Omental fat pad (tissue), 4 donors: ENCODE measurements at places on chromosomes 13 and 19.

DNA sequence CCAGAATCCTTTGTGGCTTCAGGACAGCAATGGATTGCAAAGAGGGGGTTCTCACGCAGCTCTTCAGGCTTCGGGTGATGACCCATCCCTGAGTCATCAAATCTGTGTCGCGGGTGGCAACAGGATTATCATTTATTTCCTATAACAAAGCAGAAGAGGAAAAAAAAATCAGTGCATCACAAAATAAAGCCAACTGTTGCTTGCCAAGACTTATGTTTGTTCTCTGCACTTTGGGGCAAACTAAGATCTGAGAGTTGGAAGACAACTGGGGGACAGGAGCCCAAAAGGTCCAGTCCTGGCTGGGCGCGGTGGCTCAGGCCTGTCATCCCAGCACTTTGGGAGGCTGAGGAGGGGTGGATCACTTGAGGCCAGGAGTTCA, 6.4 kb downstream of the GNA15 start:
- no peak for DNase-seq

DNA sequence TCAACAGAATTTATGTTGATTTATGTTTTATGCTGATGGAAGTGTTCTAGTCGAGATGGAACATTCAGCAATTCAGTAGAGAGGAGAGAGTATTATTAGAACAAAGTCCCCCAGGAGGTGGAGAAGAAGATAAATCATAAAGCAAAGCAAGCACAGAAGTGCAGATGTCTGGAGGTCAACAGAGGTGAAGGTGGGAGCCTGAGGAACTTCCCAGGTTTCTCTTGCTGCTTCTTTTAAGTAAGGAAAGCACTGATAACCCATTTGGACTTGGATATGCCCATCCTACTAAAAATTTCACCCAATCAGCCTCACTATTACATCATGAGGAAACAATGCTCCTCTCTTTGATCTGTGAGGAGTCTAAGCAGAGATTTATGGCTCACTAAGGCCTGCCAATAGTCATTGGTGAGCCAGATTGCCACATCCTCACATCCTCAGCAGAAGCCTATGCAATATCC, 98.8 kb downstream of the EPSTI1 start:
- DNase-seq, result no peak

DNA sequence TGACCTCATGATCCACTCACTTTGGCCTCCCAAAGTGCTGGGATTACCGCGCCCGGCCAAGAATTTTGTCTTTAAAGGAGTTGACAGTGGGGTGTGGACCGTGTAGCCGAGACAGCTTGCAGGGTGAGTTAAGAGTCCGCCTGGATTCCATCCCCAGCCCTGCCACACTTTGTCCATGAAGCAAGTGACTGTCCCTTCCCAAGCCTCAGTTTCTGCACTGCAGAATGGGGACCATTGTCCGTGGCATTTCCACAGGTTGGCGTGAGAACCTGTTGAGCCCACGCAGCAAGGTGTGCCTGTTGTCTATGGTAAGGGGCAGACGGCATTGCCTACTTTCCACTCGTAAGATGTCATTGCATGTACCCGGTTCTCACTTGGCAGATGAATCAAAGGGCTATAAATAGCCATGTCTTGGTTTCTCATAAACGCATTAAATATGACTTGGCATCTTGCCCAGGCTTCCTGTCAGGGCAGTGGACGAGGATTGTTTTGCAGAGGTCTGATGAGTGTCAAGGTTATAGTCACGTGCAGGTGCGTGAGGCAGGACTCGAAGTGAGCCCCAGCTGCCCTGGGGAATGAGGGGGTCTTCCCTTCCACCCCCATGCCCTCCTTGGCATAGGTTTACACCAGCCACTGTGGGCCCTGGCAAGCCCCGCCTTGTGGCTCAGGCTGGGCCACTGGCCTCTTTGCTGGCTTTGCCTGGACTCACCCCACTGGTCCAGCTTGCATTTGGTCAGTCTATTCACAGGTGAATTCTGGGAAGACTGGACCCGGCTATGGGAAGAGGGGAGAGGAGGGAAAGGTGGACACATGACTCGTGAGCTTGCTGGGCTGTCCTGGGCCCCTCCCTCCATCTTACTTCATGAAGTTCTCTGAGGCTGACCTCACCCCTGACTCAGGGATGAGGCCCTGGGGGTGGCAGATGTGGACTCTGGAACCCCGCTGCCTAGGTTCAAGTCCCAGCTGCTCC, 14.6 kb downstream of the FAM187B start:
- peak; percentile 36 for DNase-seq

DNA sequence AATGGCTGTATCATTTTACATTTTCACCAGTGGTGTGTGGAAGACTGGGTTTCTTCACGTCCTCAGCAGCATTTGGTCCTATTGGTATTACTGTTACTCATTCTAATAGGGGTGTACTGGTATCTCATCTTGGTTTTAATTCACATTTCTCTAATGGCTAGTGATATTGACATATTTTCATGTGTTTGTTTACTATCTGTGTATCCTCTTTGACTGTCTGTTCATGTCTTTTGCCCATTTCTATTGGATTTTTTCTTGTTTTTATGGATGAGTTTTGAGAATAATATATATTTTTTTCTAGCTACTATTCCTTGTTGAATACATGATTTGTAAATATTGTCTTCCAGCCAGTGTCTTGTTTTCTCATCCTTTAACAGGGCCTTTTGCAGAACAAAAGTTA, 13.8 kb downstream of the IFNL2 start:
- DNase-seq, result no peak

GRCh38 chr13:28268800-28269223, 130.5 kb downstream of the PAN3 start:
- DNase-seq, result no peak

GRCh38 chr19:37484406-37485168, 15.4 kb downstream of the ZNF570 start:
- DNase-seq, result no peak

- no peak for DNase-seq
These were observed 30.1 kb downstream of the DNAJC3 start for GRCh38 chr13:95707035-95707434.

DNA sequence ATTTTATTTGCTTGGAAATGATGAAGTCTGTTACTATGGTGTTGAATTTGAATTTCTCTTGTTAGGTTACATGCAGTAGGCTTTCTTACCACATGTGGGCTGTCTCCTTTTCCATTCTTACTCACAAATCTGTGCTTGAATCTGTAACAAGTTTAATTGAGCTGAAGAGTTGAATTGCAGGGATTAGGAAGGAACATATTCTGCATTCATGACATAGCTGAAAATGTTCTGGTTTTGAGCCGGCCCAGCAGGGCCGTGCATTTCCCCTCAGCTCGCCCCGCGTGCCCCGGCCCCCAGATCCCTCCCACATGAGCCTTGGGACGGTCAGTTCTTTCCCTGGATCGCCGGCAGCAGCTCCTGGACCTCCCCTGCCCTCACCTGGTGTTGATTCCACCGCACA, 28.1 kb downstream of the TFDP1 start:
- DNase-seq, result no peak

DNA sequence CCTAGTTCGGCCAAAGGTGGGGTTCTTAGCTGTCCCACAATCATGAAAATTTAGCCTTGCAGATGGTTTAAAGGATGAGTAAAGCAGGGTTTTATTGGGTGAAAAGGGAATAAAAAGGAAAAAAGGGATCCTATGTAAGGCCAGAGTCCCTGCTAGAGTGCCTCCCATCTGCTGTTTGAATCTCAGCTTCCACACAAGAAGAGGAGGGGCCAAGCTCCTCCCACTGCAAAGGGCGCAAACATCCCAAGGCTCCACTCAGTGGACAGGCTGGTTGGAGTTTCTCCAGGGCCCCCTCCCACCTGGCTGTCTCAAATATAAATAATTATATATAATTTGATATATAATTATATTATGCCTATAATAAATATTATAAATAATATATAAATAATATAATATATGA, 1272.1 kb upstream of the PCDH20 start:
- DNase-seq, result no peak

GRCh38 chr13:23980160-23980551, 82.9 kb upstream of the C1QTNF9B start:
- DNase-seq, result peak; percentile 70

- DNase-seq, result no peak
These were observed 14.0 kb downstream of the CD70 start for GRCh38 chr19:6576869-6577475.

GRCh38 chr13:92804346-92804745, 422.3 kb upstream of the GPC6 start:
- DNase-seq, result no peak

GRCh38 chr19:1956868-1957492, 16.0 kb downstream of the CSNK1G2 start:
- no peak for DNase-seq

GRCh38 chr19:9156304-9156703, 16.1 kb downstream of the ZNF317 start:
- no peak for DNase-seq

- DNase-seq, result no peak
These were observed 1163.1 kb upstream of the MIR17HG start for GRCh38 chr13:90184355-90184754.

DNA sequence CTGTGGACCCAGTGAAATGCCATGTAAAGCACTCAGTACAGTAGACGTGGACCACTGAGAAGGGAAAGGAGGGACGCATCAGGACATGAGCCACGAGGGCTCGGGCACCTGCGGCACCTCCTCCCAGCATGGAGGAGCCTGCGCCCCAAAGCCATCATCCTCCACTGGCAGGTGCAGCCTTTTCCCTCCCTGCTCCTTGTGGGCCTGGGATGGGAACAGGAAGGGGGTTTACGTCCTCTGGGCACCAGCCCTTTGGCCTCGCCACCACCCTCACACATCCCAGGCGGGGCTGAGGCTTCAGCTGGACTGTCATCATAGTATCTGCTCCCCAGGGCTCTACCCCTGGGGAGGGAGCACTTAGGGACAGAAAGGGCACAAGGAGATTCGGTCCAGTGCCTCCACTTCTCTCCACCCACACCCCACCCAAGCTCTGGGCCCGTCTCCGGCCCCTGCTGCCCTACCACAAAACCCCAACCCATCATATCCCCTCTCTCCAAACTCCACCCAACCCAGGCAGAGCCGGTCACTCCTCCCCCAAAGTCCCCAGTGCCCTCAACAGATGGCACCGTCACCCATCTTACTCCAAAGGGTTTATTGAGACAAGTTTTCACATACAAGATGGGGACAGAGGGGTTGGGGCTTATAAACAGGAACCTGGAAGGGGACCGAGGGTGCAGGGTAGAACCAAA, 2.2 kb upstream of the PRKD2 start:
- no peak for DNase-seq

- no peak for DNase-seq
These were observed 118.2 kb downstream of the MIPEP start for GRCh38 chr13:23770973-23771372.

GRCh38 chr19:30807278-30807677, 435.1 kb downstream of the ZNF536 start:
- no peak for DNase-seq

DNA sequence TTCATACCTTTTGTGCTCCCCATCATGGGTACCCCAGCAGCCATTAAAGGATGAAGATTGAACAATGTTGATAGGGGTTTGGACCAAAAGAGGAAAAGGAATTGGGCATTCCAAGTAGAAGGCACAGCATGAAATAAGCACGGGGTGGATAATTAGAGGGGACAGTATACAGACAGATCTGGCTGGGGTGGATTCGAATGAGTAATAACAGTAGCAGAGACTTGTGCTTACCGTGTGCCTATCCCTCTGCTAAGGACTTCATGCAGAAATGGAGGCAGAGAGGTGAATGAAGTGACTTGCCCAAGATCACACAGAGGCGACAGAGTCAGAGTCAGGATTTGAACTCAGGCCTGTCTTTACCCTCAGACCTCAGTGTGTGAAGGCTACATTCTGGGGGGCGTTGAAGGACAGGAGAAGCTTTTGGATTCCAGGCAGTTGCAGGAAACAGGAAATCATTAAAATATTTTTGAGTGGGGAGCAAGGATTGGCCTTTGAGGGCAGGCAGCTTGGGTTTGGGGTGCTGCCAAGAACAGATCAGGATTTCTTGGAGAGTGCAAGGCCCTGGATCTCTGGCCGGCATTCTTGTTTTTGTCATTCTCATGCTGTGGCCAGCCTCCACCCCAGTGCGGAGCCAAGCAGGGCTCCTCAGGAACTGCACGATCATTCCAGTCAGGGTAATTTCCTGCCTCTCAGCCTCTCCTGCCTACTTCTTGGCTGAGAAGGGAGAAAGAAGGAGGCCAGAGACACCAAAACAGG, 18.7 kb downstream of the PAF1 start:
- DNase-seq, result no peak

DNA sequence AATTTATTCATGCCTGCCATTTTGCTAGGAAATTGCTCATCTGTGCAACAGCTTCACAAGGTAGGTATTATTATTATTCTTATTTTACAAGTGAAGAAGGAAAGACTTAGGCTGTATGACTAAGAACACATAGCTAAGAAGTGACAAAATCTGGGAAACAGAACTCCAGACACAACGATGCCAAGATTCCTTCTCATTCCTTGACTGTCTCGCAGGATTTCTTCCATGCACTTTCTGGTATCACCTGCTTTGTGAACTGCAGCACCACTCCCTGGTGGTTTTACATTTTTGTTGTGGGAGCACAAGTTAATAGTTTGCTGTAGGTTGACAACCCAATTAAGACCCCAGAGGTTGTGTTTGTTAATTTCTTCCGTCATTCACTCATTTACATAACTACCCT, 188.5 kb downstream of the LACC1 start:
- DNase-seq, result no peak

- no peak for DNase-seq
These were observed 17.6 kb downstream of the DCAF15 start for GRCh38 chr19:13969897-13970296.

DNA sequence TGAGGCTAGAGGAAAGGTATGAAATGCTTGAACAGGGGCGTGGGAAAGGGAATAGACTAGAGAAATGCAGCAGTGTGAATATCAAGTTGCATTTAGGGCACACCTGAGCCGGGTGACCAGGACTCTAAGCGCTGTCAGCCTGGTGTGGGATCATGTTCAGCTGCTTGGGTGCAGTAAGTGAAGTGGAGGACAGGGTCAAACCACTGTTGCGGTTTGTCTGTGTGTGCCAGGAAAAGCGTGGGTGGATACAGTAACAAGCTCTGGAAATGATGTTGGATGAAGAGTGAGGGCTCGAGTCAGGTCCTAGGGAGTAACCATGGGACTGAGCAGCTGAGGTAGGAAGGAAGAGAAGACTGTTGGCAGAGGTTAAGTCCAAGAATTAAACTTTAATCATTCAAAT, 15.8 kb downstream of the DGKH start:
- no peak for DNase-seq

DNA sequence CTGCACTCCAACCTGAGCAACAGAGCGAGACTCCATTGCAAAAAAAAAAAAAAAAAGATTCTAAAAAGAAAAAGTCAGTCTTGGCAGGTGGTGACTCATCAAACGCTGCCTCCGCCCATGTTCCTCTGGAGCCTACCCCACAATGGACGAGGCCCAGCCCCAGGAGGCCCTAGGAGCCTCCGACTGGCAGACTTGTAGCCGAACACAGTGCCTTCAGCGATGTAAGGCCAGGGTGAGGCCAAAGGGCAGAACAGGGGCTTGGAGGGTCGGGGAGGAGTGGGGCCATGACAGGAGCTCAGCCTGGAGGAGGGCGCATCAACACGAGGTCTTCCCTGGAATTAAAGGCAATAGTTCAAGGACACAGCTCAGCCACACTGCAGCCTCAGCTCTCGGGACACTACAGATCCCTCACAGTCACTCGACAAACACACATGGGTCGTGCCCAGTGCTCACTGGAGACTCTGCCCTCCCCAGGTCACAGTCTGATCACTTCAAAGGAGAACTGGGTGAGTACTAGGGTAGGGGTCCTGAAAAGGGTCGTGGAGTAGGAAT, 5.1 kb downstream of the USE1 start:
- DNase-seq, result no peak

- DNase-seq, result no peak
These were observed 3.7 kb downstream of the MBD3L1 start for GRCh38 chr19:8835877-8836276.
